ENCODE measurements at places on chromosomes 3 and 15. TPM values are rescaled to one million over a fixed set of nuclear protein-coding genes. Genes with fewer than 3 reads are reported as not detected.

- no peak overlapping the region for H3K27ac ChIP-seq
- H3K27me3 ChIP-seq, result no peaks in the 10 kb centered on the region
These were observed 49.1 kb downstream of the CCK start for GRCh38 chr3:42216931-42217333.

DNA sequence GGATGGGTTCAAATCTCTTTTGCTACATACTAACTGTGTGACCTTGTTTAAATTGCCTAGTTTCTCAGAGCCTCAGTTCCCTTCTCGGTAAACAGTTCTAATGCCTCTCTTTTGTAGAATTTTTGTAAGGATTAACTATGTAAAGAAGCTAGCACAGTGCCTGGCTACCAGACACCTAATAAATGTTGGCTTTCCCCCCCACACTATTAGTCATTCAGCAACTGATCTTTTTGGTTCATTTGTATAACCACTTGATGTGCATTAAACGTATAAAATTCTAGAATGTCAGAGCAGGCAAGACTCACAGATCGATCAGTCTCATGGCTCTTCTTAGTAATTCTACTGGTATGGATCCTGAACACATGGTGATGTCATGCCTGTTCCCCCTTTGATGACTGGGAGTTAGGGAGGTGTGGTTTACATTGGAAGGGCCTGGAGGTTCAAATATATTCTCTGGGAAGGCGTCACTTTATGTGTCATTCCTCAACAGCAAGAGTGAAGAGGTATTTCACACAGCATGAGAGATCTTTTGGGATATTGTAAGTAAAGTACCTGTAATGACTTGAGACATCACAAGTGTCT is 6.5 kb downstream of the TAGLN3 start:
- H3K27ac ChIP-seq, result no peak overlapping the region
- no peaks in the 10 kb centered on the region for H3K36me3 ChIP-seq
- no peak for DNase-seq

Gene PCLAF
- 2.1 TPM for total RNA-seq

Gene COMMD4
- total RNA-seq, result 19.6 TPM

Gene CYP11A1
- not detected for total RNA-seq

Gene WDR73
- total RNA-seq, result 20.4 TPM

Gene LRRC34
- 0.40 TPM for total RNA-seq

- peak; percentile 54 for DNase-seq
- H3K4me1 ChIP-seq, result peaks cover 19% of the 10 kb centered on the region
- no peak overlapping the region for H3K4me3 ChIP-seq
These were observed 35.1 kb upstream of the SPTBN5 start for GRCh38 chr15:41928637-41929620.

GRCh38 chr3:71430941-71431552 is 152.5 kb downstream of the FOXP1 start:
- H3K27ac ChIP-seq, result no peak overlapping the region
- no peaks in the 10 kb centered on the region for H3K27me3 ChIP-seq
- H3K4me3 ChIP-seq, result no peak overlapping the region
- H3K36me3 ChIP-seq, result no peaks in the 10 kb centered on the region
- H3K4me1 ChIP-seq, result no peaks in the 10 kb centered on the region
- DNase-seq, result no peak

GRCh38 chr3:190973771-190974170 is 111.3 kb upstream of the GMNC start:
- H3K36me3 ChIP-seq, result no peaks in the 10 kb centered on the region
- no peaks in the 10 kb centered on the region for H3K4me1 ChIP-seq
- no peak for DNase-seq
- H3K4me3 ChIP-seq, result no peak overlapping the region
